ENCODE measurements at places on chromosomes 2 and 18.

GRCh38 chr2:47301277-47301618 lies 101.7 kb upstream of the MSH2 start:
- no peak for DNase-seq

DNA sequence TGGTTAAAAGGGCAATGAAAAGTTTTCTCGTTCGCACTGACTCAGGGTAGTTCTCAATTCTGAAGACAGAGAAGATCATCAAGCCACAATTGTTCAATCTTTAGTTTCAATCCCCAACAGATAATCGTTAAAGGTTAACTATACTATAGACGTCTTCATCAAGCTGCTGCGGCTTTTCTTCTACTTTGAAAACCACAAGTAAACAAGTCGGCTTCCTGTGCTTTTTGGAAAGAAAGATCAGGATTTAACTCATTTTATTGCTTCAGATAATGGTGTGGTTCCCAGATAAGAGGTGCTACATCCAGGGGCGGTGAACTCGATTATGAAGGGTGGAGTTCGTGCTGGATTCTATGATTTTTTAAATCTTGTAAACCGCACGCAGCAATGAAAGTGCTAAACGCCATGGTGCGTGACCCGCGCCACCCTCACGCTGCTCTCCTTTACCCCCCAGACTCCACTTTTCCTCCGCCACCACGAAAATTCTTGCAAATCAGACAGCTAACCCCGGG lies 545 bp upstream of the CDCA7 start:
- peak; percentile 69 for DNase-seq

GRCh38 chr2:116094196-116094595 lies 1651.8 kb downstream of the DPP10 start:
- no peak for DNase-seq

- no peak for DNase-seq
Measured at GRCh38 chr2:120853306-120854013, 117.8 kb downstream of the GLI2 start.

DNA sequence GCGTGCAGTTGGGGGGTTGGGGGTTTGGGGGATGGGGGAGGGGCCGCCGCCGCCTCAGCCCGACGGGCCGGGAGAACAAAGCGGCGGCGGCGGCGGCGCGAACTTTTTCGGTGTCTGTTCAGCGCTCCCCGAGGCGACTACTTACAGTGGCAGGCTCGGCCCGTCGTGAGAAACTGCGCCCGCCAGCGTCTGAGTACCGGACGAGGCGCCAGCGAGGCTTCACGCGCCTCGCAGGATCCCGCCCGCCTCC lies 172 bp downstream of the PRKD3 start:
- DNase-seq: peak; percentile 59

- no peak for DNase-seq
Measured at GRCh38 chr2:32838949-32839348, 107.8 kb upstream of the LTBP1 start.

GRCh38 chr18:73679941-73680712 lies 467.5 kb downstream of the FBXO15 start:
- no peak for DNase-seq

GRCh38 chr2:110732422-110733413 lies at the start of gene ACOXL:
Gene ACOXL (plus strand): TSS chr2:110732573. CDS start chr2:110768390, 35,817 bp downstream.
- no peak for DNase-seq

DNA sequence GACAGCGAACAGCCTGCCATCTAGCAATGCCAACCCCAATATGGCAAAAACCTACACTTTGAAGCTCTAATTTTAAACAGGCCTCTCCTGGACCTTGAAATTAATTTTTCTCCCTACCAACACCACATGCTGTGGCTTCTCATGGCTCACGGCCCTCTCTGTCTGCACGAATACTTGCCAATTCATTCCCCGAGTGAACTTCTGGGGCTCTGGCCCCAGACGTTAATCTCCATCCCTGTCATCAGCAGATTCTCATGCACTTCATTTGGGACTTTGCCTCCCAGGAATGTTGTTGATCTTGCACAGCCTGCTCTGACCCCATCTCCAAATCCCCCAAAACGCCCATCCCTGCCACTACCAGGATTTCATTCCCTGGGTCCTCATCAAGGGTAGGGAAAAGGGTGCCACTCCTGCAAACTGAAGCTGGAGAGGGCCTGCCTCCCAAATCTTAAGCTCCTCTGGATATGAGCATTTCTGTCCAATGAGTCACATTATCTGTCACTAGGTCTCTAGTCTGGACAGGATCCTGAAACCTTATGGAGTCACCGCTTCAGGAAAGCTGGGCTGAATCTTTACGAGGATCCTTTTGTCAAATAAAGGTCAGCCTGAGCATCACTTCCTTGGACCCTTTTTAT lies 10.4 kb downstream of the FIGLA start:
- DNase-seq: peak; percentile 15

GRCh38 chr2:96537734-96538486 lies 1.4 kb downstream of the ARID5A start:
- DNase-seq: no peak

DNA sequence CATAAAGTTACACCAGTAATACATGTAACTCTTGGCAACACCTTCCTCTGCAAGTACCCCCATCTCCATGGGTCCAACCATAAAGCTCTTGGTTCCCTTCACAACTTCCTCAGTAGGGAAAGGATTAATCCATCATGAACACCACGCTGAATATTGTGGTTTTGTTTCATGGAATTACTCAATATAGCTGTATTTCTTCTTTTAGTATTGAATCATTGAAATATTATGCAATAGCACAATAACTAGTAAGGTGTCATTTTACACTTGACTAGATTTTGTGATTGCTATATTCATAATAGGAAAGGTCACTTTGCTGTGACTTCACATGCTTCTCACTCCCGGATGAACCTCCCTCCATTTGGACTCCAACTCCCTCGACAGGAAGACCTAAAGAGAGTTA lies 29.7 kb upstream of the PID1 start:
- DNase-seq: no peak

GRCh38 chr18:2914185-2914880 lies 67.5 kb downstream of the EMILIN2 start:
- DNase-seq: no peak

- no peak for DNase-seq
Measured at GRCh38 chr2:177465400-177466138, 73.0 kb downstream of the AGPS start.

DNA sequence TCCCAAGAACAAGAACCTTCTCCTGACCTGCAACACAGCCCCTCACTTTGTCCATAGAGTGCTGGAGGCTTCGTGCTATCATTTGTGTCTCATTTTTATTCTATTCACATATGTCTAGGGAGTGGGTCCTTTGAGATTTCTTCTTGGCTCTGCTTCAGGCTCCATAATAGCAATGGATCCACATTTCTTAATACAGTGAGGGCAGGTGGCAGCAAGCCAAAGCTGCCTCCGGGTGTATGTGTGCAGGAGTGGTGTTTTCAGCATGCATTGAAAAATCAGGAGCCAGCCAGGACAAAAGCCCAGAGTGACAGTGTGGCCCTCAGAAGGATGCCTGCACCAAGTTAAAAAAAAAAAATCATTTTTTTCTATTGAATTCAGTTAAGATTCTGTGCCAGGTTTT lies 115.1 kb upstream of the PELI1 start:
- no peak for DNase-seq

DNA sequence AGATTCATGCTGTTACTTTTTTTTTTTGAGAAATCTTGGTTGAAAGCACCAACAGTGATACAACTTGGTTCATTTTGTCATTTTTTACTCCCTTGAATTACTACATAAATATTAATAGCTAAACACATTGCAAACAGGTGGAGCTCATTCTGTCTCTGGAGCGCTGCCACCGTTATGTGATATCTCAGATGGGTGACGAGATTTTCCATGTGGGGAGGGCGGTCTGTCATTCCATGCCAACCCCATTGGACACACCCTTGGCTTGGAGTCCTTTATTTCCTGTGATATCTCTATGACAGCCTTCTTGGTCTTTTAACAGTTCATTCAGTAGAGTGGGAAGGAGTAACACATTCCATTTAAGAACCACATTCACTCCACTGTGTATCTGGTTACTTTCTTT lies 794.8 kb downstream of the SATB2 start:
- no peak for DNase-seq

- DNase-seq: no peak
Measured at GRCh38 chr2:126784045-126784444, 114.6 kb upstream of the TEX51 start.

DNA sequence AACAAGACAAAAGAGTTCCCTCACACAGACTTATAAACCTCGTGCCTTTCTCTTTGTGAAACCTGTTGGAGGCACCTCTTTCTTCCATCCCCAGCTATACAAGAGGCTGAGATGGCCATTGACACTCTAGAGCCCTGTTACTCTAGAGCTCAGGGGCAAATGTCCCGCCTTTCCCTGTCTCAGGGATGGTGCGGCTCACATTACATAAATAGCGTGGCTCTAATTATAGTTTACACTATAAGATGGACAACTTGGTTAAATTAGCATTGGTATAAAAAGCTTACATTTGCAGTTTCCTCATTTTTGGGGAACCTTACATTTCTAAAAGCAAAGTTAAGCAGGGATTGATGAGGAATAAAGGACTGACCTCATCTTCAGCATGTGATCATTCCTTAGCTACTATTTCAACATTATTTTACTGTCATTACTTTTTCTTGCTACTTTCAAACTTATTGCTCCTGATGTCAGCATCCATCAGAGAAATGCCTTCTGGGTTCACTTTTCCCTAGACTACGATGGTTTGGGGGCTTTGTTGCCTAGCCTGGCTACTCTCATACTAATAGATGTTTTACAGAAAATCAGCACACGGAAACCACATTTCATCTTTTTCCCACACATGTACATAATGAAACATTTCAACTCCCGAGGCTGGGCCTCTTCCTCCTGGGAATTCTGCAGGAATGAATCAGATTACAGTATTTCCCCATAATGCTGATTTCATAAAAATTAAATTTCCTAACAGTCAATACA lies 40.4 kb downstream of the FTCDNL1 start:
- no peak for DNase-seq

DNA sequence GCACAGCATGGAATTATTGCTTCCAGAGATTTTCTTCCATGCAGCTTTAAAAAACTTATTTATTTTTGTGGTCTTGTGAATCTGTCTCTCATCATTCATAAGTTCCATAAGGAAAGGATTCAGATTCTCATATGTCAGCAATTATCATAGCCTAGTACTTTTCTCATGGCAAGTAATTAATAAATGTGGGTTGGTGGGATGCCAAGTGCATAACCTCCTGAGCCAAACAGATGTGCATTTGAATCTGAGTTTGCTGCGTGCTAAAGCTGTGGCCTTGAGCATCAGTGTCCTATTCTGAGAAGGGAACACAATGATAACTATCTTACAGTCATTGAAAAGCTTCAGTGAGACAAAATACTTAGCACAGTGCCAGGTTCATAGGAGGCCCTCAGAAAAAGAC lies 331.9 kb downstream of the PDE11A start:
- no peak for DNase-seq

DNA sequence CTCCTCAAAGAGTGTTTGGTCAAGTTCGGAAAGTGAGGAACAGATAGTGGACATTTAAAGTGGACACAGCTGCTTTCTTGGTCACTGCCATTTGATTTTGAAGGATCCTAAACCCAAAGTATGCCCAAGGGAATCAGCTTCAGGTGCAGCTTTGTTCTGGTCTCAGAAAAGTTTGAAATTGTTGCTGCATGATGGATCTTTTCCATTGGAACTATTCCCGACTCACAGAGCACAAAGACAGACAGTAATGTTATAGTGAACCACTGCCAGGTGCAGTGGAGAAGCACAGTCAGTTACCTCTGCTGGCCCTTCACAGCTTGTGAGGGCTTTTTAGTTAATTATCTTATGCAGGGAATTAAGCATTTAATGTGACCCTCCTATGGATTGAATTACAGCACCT lies 301.7 kb downstream of the PHLPP1 start:
- DNase-seq: no peak

- DNase-seq: no peak
Measured at GRCh38 chr2:60100034-60100433, 453.4 kb downstream of the BCL11A start.

GRCh38 chr2:4882421-4882820 lies 809.8 kb upstream of the SOX11 start:
- no peak for DNase-seq

All from RKO (cell line).